Fibroblast of skin of right biceps (primary cell): ENCODE measurements at places on chromosomes 4 and X.

DNA sequence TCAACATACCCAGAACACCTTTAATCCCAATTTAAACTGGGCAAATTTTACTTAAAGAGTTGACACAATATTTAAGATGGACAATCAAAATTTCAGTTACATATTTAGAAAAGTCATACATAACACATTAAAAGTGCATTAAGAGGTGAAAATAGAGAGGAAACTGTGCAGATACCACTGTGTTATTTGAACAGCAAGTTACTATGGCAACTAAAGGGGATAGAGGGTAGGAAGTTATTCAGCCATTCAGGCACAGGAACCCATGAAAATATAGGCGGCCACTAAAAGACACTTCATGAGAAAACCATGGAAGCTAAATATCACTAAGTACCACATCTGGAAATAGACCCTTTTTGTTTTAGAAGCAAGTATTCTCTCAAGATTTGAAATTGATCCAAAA lies 75.1 kb downstream of the PDGFC start:
- DNase-seq = no peak

DNA sequence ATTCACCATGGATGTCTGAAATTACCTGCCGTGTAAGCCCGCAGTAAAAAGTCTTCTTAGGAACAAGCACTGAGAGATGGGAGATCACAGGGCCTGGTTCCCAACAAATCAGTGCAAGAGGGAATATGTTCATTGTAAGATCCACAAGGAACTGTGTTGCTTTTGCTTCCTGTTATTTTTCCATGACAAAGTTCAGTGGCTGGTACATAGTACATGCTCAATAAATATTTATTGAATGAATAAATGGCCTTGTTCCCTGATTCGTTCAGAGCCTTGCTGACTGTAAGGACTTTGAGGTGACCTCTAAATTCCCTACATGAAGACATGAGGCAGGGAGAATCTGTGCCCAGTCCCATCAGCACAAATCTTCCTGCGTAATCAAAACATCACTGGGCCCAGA lies 7.4 kb downstream of the TMEM31 start:
- DNase-seq = no peak

GRCh38 chr4:113593400-113594230 lies 167.9 kb downstream of the CAMK2D start:
- no peak for DNase-seq

DNA sequence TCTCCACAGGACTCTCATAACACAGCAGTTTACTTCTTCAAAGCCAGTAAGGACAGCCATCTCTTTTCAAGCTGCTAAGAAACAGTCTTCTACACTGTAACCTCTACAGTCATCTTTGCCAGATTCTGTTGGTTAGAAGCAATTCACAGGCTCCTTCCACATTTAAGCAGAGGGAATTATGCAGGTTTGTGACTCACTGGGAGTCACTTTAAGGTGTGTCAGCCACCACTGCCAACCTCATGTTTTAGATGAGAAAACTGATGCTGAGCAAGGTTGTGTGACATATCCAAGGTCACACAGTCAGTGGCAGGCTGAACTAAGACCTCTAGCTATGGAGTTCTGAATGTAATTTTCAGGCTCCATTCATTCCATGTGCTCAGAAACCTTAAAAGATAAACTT lies 143.5 kb downstream of the QDPR start:
- DNase-seq = no peak

- no peak for DNase-seq
These were observed at the start of gene RBM46 for GRCh38 chr4:154781126-154781982. TSS of gene RBM46 (plus strand) at chr4:154781272. CDS start at chr4:154796753, 15,481 bp downstream.

DNA sequence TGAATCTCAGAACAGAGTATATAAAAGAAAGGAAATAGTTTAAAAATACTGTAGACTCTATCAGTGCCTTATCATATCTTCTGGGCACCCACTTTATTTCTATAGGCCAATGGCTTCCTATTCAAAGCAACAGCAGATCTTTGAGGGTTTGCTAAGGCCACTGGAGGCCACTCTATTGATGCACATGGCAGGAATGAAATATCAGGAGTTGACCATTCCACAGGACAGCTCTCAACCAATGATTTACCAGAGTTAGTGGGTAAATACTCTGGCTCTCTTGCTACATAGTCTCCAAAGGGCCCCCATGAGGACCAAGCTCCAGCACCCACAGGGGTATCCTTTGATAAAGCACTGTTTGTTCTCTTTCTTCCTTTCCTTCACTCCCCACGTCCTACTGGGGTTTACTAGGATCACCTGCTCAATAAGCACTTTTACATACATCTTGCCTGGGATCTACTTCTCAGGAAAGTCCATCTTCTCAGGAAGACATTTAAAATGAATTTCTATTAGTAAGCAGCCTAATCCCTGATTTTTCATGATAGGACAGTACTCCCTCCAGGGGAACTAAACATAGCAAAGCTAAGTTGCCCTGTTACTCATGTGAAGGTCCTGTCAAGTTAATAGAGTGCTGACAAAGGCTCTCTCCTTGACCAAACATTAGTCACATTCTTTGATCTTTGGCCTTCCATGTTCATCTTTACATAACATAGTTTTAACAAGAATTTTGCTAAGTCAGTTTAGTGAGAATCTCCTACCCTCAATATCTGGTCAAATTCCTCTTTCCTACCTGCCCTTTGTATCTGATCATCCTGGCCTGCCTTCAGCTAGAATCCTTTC lies 459.7 kb downstream of the GRXCR1 start:
- no peak for DNase-seq

GRCh38 chr4:82429728-82430192 lies 502 bp downstream of the HNRNPDL start:
- DNase-seq = peak; percentile 59

DNA sequence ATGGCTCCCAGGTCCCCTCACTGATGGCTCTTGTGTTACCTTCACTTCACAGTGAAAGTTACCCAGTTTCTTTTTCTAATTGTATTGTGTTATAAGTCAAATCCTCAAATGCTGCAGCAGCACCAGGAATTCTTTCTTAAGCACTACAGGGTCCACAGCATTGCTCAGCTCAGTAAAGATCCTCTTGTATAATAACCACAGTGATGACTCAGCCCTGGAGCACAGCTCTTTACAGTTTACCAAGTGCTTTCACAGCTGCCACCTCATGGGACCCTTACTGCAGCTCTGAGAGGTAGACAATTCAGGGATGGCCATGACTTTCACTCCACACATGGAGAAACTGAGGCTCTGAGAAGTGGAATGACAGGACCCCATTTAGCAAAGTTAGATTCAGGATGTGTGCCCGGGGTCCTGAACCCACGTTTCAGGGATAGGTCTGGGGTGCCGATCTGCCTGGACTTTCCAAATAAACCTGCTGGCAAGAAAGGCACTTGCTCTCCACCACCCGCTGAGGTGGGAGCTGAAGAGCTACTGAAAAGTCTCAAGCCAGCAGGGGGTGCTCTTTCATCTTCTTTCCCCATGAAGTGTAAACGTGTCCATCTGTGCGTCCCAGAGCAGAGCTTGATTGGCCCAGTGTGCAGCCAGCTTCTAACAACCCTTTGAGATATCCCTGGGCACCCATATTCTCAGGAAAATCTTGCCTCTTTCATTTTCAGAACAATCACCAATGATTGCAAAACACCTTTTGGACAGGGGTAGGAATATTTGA lies 35.7 kb upstream of the GABRQ start:
- DNase-seq = no peak

DNA sequence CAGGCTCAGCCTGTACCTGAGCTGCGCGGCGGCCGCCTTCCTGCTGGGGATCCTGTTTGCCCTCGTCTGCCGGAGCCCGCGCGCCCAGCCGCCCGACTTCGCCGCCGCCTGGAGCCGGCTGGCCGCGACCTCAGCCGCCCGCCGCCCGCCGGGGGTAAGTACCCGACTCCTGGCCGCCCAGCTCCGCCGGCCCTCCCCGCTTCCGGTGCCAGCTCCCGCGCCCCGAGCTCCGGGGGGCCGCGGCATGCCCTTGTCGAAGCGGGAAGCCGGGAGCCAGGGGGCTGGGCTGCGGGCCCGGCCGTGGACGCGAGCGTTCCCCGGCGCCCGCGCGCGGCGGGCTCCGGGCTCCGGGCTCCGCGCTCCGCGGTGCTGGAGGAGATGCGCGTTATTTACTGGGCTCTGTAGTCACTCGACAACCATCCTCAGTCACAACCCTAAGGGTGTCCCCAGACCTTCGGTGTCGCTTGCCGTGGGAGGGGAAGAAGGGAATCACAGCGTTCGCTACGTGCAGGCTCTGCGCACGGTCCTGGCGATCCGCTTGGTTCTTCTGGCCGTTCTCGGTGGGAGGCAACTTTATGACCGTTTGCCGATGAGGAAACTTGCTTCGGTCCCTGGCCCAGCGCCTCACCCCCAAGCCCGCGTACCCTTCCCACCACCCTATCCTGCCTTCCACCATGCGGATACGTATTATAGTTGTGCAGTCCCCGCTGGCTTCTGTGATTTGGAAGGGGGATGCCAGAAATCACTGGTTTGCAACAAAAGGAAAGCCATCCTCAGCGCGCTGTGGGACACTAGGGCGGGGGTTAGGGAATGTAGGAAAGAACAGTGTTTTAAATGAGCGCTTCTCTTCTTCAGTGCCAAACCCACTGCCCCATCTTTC lies 944 bp downstream of the SNX25 start:
- DNase-seq = peak; percentile 55

GRCh38 chr4:144411700-144412099 lies 234.3 kb upstream of the HHIP start:
- no peak for DNase-seq

DNA sequence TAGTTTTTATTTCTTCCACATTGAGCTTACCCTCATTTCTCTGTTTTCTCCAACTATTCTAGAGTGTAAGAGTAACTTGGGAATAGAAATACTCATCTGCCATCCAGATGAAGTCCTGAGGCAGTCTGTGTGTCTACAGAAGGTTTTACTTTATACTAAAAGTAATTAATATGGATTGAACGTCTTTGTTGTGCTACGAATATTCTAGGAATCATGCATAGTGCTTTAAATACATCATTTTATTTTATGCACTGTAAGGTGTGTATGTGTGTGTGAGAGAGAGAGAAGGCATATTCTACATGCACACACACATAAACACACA lies 305.7 kb downstream of the INPP4B start:
- no peak for DNase-seq

GRCh38 chr4:181437895-181438294 lies 805.3 kb upstream of the TENM3 start:
- no peak for DNase-seq

GRCh38 chr4:13963601-13964000 lies 336.1 kb upstream of the BOD1L1 start:
- DNase-seq = peak; percentile 49

- no peak for DNase-seq
These were observed 59.3 kb upstream of the UCP1 start for GRCh38 chr4:140628016-140628415.

DNA sequence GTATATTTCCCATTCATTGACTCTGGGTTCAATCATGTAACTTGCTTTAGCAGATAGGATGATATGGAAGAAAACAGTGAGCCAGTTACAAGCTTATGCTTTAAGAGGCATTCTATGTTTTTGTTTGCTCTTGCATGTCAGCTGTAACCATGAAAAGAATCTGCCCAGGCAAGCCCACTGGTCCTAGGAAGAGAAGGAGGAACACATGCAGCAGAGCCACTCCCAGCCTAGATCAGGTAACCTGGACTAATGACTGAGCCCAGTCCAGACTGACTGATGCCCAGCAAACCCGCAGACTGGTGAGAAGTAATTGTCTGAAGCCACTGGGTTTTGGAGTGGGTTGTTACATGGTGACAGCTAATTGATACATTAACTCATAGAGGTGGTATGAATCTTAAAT lies 167.9 kb downstream of the COL4A6 start:
- DNase-seq = no peak

DNA sequence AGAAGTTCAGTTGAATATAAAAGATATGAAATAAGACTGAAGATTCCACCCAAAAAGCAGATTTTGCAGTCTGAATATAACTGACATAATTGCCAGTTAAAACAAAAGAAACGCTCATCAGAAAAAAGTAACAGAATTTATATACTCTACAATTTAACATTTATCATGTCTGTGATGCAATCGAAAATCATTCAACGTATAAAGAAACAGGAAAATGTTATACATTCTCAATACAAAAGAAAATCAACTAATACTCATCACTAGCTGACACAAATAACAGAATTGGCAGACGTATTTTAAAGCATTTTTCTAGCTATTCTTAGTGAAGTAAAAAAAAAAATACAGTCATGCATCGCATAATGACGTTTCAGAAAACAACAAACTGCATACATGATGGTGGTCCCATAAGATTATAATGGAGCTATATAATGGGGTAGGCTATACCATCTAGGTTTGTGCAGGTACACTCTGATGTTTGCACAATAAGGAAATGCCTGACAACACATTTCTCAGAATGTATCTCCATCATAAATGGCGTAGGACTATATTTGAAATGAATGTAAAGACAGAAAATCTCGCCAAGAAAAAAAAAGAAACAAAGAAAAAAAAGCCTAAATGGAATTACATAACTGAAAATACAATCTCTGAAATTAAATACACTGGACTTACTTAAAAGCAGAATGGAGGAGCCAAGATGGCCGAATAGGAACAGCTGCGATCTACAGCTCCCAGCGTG lies 34.3 kb downstream of the OR13H1 start:
- DNase-seq = no peak

DNA sequence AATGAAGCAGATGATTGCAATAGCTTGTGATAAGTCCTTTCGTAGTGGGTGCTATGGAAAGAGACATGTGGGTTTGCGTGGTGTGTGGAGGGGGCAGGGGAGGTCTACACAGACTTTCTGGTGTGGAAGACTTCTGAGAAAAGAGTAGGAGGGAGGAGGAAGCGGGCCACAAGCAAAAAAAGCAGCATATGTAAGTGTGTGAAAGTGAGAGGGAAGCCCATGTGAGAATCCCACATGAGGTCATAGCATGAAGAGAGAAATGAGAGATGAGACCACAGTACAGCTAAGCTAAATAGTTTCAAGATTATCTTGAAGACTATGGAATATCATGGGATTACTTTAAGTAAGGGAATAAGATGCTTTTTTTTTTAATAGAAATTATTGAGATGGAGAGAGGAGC lies 2039.9 kb upstream of the TENM3 start:
- no peak for DNase-seq

GRCh38 chrX:45850775-45851433 lies 650.2 kb upstream of the DIPK2B start:
- DNase-seq = peak; percentile 43

GRCh38 chrX:27728291-27728690 lies 79.5 kb upstream of the MAGEB10 start:
- DNase-seq = peak; percentile 57

DNA sequence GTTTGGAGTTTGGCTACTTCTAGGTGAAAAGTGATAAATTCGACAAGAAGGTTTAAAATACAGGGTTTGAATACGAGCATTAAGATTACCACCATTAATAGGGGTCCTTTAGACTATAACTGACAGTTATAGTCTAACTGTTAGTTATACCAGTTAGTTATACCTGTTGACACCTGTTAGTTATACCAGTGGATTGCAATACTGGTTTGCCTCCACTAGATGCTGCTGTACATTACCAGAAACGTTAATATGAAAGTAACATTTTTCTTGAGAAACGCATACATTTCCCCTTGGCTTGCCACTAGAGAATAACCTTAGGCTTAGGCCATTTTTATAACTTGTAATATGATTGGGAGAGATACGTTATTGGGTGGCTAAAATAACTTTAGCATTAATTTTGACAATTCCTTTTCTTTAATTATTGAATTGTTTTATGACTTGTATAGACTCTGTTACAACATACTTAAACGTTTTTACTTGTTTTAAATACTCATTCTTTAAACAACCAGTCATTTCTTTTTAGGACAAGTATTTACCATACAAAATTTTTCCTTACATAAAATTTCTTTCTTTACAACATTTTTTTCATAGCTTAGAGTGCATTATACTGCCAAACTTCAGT lies 911.2 kb downstream of the FSTL5 start:
- no peak for DNase-seq

GRCh38 chr4:44629280-44629866 lies 22.1 kb downstream of the YIPF7 start:
- peak; percentile 42 for DNase-seq
